Thoracic aorta (tissue), 2 donors: ENCODE measurements at places on chromosomes 2 and 18. TPM values are rescaled to one million over a fixed set of nuclear protein-coding genes. Genes with fewer than 3 reads are reported as not detected.

Gene TMEM178A
- total RNA-seq: 5.4 TPM

DNA sequence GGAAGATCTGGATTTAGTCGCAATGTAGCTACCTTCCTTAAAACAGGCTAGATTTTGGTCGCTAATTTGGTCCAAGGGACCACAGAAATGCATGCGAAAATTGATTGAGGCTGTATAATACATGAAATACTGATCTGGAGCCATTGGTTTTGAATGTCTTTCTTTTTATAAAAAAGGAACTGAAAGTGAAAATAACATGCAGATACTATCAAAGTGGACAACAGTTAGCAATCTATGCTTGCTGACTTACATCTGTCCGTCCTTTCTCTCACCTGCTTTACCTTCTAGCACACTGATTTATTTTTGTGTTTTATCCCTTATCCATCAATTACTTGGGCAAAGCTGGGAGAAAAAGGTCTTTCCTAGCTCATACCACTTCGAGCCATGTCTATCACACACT is 1459.8 kb upstream of the ACVR2A start:
- H3K4me3 ChIP-seq: no peak overlapping the region
- H3K27ac ChIP-seq: no peak overlapping the region
- no peak for DNase-seq
- H3K4me1 ChIP-seq: no peaks in the 10 kb centered on the region

GRCh38 chr2:36530178-36530982 is 67.6 kb downstream of the FEZ2 start:
- H3K27me3 ChIP-seq: no peaks in the 10 kb centered on the region
- peaks cover 7% of the 10 kb centered on the region for H3K36me3 ChIP-seq
- peak overlapping the region; percentile 75 for H3K27ac ChIP-seq
- H3K4me3 ChIP-seq: no peak overlapping the region

- peak overlapping the region; percentile 86 for H3K4me3 ChIP-seq
- peak overlapping the region; percentile 87 for H3K27ac ChIP-seq
- peaks cover 26% of the 10 kb centered on the region for H3K4me1 ChIP-seq
- no peak for DNase-seq
- H3K36me3 ChIP-seq: no peaks in the 10 kb centered on the region
Measured at GRCh38 chr2:201257381-201257955, 2.9 kb upstream of the CASP8 start.

DNA sequence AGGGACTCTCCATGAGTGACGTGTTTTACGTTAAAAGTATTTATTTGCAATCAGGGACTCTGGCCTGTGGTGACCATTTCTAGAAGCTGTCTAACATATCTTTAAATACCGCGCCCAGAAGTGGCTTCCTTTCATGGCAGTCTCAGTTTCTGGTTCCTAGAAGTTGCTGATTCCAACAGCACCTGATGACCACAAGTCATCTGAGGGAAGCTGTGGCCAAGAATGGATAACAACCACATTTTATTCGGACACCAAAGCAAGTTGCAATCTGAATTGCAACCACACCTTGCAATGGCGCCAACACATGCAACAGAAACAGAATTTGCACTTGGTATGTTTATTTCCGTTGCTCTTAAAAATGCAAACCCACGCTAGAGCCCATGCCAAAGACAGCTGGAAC is 33.1 kb downstream of the MEX3C start:
- peaks cover 7% of the 10 kb centered on the region for H3K4me1 ChIP-seq

DNA sequence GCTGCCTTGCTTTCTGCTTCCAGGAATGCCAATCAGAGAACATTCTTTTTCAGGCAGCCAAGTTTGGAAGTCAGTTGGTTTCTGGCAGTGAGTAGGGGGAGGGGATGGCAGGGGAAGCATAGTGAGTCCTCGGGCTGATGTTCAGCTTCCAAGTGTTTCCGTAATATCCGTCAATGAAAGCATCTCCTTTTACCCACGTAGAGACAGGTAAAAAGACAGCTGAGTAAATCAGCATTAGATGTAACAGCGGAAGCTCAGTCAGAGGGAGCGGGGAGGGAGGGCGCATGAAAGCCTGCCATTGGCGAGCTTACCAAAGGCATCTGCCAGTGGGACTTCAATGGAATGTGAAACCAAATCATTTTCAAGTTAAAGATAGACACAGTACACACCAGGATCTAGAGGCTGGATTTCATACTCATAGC is 117.1 kb upstream of the DTNA start:
- H3K36me3 ChIP-seq: no peaks in the 10 kb centered on the region
- peaks cover 21% of the 10 kb centered on the region for H3K4me1 ChIP-seq
- H3K27ac ChIP-seq: peak overlapping the region; percentile 74
- DNase-seq: no peak
